ENCODE measurements at places on chromosomes 12 and 14.

DNA sequence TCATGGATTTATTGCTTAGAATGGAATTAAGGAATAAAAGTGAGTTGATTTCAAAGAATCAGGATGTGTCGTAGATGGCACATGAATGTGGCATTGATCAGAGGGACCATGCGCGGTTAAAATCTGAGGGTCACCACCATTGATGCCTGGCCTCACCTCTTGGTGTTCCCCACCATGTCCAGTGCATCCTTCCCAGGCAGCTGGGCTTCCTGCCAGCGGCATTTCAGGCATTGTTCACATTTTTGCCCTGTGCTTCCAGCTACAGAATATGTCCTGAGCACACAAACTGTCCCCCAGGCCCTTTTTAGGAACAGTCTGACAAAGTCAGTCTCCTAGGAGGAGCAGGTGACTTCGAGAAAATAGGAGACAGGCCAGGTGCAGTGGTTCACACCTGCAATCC is 42.0 kb upstream of the TSPAN9 start:
- DNase-seq: no peak

- DNase-seq: no peak
Observed at GRCh38 chr12:116558280-116559161, 660 bp upstream of the MAP1LC3B2 start.

- DNase-seq: no peak
Observed at GRCh38 chr14:101197595-101198397, 294.3 kb upstream of the RTL1 start.

GRCh38 chr14:35375558-35376025 is 29.0 kb downstream of the NFKBIA start:
- DNase-seq: no peak

- DNase-seq: no peak
Observed at GRCh38 chr12:62575036-62575435, 108.4 kb downstream of the MON2 start.

- DNase-seq: no peak
Observed at GRCh38 chr12:19138956-19139355, 9.4 kb downstream of the PLEKHA5 start.
